ENCODE measurements at places on chromosomes 1 and 21.

DNA sequence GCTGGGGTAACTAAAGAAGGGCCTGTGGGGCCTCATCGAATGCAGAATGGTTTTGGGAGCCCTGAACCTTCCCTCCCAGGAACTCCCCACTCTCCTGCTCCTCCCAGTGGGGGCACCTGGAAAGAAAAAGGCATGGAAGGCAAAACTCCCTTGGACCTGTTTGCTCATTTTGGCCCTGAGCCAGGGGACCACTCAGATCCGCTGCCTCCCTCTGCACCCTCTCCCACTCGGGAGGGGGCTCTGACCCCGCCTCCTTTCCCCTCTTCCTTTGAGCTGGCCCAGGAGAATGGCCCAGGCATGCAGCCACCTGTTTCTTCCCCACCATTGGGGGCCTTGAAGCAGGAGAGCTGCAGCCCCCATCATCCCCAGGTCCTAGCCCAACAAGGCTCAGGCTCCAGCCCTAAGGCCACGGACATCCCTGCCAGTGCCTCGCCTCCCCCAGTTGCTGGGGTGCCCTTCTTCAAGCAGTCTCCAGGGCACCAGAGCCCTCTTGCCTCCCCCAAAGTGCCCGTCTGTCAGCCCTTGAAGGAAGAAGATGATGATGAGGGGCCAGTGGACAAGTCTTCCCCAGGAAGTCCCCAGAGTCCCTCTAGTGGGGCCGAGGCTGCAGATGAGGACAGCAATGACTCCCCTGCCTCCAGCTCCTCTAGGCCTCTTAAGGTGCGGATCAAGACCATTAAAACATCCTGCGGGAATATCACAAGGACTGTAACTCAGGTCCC, 4.7 kb downstream of the ZNF687 start:
- no peak for DNase-seq

GRCh38 chr1:218837051-218837450, 336.6 kb upstream of the LYPLAL1 start:
- DNase-seq: no peak

GRCh38 chr1:91564888-91565701, 64.4 kb downstream of the CDC7 start:
- no peak for DNase-seq

- DNase-seq: no peak
These were observed 3.7 kb downstream of the ST3GAL3 start for GRCh38 chr1:43711049-43711448.

DNA sequence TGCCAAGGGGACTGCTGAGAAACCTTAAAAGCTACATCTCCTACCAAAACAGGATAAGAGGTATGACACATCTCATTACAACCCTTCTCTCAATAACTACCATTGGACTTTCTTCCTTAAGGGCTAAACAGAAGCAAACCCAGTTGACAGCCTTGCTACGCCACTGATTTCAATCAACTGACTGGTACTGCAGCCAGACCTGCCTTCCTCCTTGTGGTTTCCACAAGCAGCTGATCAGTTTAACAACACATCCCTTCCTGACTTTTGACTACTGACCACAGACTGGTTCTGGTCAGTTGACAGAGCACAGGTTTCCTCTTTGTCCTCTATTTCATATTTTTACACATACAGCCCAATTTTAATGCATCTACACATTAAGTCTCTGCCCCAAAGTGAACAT, 108.8 kb downstream of the ADAMTS1 start:
- DNase-seq: no peak

DNA sequence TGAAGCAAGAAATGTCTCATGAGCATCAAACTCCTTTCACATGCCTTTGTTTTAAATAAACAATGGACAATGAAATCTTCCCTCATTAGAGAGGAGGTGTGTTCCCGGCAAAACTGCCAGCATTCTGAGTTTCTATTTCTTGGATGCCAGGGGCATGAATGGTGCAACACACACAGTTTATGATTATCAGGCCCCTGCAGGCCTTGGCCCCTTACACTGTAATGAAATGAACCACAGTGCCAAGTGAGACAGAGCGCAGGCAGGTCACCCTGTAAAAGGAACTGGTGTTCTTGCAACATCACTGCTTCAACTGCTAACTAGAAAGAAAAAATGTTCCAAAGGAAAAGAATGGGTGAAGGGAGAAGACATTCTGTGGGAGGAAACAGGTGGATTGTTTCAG, 3.8 kb upstream of the PIGC start:
- no peak for DNase-seq

DNA sequence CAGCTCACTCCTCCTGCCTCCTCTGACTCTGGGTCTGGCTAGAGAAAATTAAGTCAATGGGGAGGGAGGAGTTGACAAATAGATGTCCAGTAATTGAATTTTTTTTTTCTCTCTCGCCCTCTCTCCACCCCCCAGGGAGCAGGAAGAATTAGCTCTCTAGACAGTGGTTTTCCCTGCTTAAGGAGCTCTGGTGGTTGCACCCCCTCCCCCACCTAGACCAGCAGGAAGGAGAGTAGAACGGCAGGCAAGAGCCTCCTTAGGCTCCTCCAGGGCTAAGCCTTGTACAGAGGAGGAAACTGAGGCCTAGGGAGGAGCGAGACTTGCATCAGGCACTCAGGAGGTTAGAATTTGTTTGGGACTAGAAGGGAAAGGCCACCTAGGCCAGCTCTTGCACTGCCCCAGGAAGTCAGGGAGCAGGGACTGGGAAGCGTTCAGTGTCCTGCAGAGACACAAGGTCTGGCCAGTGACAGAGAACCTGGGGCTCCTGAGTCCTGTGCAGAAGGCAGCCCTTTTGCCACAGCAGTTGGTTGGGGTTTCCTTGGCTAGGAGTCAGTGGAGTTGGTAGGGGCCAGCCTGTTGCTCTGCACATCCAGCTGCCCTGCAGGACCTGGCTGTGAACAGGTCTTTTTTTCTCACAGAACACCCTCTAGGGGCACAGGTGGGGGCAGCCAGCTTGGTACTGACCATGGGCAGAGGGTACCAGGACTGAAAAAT, 49.5 kb upstream of the ACOT11 start:
- DNase-seq: no peak

GRCh38 chr1:165544996-165545395, 1.2 kb downstream of the LRRC52 start:
- DNase-seq: no peak

DNA sequence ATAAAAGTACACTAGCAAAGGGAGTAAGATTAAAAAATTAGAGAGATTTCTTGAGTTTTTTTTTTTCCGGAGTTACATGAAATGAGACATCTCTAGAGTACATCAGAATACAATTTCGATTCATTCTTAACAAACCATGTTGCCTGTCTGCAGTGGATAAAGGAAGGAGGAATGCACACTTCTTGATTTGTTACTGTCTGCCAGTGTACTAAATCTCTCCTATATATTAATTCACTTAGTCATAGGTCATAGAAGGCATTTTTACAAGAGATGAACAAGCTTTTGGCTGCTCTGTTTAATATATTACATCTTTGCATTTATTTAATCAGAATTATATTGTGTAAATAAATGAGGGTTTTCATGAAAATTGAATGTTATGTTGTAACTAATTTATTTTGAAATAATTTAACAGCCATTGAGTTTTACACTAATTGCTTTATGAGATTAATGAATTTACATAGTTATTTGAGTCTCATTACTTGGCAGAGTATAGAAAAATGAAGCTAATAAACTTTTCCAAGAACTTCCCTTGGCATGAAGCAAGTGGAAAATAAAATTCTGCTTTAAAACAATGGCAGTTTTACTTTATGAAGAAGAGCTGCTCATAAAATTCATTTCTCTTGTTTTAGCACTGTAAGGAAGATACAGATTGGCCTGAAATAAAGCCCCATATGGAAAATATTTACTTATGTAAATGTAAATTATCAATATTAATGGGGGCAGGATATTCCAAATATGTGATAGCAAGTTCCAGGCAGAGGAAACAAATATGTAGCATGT, 1284.7 kb downstream of the BRINP3 start:
- DNase-seq: no peak

GRCh38 chr1:34419663-34420136, 243.0 kb downstream of the C1orf94 start:
- peak; percentile 47 for DNase-seq

DNA sequence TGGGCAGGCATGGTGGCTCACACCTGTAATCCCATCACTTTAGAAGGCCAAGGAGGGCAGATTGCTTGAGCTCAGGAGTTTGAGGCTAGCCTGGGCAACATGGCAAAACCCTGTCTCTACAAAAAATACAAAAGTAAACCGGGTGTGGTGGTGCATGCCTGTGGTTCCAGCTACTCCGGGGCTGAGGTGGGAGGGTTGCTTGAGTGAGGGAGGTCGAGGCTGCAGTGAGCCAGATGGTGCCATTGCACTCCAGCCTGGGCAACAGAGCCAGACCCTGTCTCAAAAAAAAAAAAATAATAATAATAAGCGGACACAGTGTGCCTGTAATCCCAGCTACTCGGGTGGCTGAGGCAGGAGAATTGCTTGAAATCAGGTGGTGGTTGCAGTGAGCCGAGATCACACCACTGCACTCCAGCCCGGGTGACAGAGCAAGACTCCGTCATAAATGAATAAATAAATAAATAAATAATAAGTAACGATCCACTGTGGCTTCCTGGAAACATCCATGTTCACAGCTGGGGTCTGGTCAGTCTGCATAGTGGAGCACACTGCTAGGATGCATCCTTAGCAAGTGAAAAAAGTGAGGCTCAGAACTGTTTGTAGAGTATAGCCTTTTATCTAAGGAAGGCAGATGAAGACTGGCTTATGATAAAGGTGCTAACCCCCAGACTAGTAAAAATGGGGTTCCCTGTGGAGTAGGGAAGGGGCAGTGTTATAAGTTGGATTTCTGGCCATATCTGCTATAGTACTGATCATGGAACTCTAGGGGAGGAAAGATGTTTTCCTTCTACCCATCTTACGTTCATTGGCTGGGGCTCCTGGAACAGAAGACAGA, 15.7 kb downstream of the PKNOX1 start:
- DNase-seq: no peak

GRCh38 chr1:943545-944340, 15.3 kb downstream of the NOC2L start:
- no peak for DNase-seq

Measured in H54 (cell line).